ENCODE measurements at places on chromosomes 11 and 22.

- no peak for DNase-seq
These were observed 289.4 kb downstream of the SBF2 start for GRCh38 chr11:10004526-10005113.

GRCh38 chr11:34997952-34998528, 81.6 kb downstream of the PDHX start:
- no peak for DNase-seq

DNA sequence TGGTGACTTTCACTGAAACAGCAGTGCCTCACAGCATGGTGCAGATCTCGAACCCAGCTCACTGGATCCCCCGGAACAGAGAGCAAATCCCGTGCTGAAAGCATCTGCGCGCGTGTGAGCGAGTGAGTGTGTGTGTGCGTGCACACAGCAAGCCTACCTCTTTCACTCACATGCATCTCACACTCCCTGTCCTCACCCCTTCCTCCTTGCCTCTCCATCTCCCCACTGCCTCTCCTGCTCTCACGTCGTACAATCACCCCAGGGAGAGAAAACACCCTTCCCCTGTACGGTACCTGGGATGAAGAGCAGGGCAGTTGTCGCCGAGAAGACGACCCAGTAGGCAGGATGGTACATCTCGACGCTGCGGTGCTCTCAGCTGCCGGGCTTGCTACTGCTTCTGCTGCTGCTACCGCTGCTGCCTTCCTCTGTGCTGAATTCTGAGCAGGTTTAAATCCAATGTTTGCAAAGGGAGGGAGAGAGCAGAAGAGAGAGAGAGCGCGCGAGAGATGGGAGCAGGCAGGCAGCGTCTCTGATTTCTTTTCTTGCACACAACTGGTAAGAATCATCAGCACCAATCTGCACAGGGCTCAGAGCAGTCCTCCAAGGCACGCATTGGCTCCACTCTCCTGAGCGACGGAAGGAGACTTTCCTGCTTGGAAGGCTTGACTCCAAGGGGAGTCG, at the start of gene OPCML:
Gene OPCML, minus strand, starts transcription at position 531 of the 681 bp plus-strand sequence.
- DNase-seq: peak; percentile 51

- DNase-seq: no peak
These were observed 17.1 kb downstream of the TOM1 start for GRCh38 chr22:35316751-35317150.

DNA sequence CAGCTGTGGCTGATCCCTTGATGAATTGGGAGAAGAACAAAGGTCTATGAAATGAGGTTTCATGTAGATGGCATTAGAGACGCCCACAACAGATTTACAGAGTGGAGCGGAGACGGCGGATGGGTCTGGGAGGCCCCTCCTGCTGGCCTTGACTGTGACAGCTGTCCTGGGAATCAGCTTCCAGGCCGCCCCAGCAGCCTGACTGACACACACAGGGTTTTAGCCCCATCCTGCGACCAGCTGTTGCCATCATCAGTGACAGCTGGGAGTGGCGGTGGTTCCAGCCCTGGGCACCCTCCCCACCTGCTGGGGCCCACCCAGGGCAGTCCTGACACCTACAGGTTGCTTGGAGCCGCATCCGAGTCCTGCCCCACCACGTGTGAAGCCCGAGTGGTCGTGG, 64.0 kb upstream of the PPP6R3 start:
- DNase-seq: no peak

DNA sequence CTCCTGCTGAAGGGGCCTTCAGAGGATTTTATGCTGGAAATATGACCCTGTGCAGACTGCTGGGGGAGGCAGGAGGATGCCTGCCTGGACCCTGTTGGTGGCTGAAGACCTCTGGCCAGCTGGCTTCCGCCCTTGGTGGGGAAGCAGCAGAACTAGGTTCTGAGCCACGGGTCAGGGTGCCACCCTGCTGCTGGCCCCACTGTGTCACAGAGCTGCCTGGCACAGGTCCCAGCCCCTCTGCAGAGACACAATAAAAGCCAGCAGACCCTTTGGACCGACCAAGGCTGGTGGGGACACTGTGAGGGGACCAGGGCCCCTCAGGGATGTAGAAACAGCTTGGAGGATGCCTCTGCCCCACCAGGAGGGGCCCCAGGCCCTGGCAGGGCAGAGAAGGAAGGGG, 6.9 kb upstream of the SREBF2 start:
- no peak for DNase-seq

DNA sequence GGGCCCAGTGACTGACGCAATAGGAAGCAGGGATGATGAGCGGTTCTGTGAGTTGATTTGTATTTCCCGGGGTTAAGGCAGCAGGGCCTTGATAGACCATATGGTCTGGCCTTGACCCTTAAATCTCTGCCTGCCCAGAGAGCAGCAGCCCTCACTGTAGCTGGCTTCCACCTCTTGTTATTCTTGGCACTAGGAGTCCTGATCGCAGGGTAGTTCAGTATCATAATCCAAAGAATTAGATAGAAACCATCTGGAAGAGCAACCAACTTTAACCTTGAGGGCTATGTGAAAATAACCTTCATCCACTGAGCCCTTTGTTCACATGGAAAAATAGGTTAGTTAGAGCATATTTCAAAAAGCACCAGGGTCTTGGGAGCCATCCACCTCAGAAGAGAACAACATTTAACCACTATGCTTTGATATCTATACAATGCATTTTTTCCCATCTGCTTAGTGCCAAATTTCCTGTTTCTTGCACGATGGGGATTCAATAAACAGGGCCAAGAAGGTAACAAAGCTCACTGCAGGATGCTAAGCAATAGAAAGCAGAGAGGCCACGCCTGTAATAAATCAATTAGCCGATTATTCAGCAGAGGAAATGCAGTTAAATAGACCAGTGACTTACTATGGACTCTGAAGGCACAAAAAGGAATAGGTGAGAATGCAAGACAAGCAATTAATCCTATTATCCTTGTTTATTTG, 761.3 kb downstream of the OPCML start:
- no peak for DNase-seq

- no peak for DNase-seq
These were observed 5.5 kb upstream of the DRG1 start for GRCh38 chr22:31393893-31394292.

GRCh38 chr11:126329644-126330211, 25.8 kb upstream of the ST3GAL4 start:
- no peak for DNase-seq

GRCh38 chr11:1696608-1697570, at the start of gene KRTAP5-6:
Gene KRTAP5-6, plus strand, starts transcription at chr11:1697195. Its CDS starts 51 bp downstream, at chr11:1697246.
- no peak for DNase-seq

DNA sequence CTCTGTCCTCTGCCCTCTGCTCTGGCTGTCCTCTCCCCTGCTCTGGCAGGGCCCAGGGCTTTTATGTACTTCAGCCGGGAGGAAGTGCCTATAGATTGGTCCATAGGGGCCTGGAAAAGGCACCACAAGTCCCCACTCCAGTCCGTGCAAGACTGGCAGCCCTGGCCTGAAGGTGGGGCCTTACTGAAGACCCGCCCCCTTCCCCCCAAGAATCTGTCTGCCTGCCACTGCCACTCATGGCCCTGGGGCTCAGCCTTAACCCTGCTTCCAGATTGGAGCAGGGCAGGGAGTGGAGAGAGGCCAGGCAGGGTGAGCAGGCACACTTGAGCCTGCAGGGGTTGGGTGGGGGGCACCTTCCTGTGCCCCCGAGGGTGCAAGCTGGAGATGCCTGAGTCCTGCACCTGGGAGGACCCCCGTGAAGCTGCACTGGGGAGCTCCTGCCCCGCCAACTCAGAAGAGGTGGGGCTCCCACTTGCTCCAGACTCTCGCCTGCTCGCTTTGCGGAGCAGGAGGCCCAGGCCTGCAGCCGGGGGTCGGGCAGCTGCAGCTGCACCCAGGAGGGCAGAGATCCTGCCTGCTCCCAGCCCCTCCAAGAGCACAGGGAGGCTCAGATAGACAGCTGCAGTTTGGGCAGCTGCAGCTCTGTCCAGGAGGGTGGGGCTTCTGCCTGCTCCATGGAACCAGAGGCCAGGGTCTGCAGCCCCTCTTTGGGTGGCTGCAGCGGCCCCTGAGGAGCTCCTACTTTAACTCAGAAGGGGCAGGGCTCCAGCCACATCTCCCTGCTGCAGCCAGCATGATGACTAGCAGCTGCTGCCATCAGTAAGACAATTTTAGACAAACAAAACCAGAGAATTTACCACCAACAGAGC, 51.0 kb upstream of the SC5D start:
- DNase-seq: no peak

- no peak for DNase-seq
These were observed 596.6 kb downstream of the INSC start for GRCh38 chr11:15711311-15711710.

DNA sequence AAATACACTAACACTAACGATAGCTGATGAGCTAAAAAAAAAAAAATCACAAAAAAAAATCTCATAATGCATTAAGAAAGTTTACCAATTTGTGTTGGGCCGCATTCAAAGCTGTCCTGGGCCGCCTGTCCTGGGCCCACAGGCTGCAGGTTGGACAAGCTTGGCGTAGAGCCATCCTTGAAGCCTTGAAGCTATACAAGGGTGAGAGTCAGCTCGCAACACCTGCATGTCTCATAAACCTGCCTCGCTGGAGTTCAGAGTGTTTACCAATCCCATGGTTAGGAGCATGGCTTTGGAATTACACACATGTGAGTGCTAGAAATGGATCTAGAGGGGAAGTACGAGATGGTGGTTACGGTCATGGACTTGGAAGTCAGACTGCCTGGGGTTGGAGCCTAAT, 453.7 kb downstream of the INSC start:
- no peak for DNase-seq

DNA sequence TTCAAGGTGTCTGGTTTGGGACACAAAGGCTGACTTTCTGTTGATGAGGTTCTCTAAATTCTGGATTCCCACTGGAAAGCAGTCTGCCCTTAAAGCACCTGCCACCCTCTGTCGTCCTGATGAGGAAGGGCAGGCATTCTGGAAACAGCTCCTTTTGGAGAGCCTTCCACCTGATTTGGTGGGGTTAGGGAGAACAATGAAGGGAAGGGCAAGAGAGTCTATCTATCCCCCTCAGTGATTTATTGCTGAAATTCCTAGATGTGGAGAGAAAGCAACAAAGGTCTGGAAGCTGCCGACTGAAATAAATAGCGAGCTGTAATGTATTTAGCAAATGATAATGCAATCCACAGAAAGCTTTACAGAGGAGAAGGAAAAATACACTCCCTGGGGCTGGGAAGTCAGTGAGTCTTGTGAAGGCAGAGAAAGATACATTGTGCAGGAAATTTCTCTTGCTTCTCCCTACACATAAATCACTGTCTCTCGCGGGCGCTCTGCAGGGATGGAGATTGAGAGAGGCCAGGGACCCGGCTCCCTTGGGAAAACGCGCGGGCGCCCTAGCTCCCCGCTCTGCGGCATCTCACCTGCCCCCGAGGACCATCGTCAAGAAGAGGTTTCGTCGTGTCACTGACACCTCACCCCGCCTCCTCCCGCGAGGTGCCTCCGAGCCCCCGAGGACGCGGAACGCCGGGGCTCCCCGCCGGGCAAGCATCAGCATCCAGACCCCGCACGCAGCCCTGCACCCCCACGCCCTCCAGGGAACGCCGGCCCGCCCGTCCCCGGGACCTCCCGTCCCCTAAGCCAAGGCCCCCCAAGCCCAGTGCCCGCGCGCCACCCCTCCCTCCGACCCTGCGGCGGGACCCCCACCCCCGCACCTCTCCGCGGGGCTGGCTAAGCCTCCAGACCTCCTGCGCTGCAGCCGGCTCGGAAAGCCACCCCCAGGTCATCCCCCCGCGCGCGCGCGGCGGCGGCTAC, 673 bp downstream of the CDON start:
- DNase-seq: peak; percentile 19

DNA sequence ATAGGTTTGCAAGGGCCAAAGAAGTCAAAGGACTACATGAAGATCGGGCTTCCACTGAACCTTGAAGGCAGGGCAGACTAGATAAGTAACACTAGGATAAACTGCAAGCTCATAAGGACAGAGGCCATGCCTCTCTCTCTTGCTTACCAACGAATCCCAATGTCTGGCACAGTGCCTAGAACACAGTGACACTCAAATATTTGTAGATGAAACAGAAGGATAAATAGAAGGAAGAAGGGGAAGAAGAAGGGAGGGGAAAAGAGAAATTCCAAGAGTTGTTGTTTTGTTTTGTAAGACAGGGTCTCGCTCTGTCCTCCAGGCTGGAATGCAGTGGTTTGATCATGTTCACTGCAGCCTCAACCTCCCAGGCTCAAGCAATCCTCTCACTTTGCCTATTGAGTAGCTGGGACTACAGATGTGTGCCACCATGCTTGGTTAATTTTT, 26.9 kb downstream of the SIK3 start:
- DNase-seq: peak; percentile 60

DNA sequence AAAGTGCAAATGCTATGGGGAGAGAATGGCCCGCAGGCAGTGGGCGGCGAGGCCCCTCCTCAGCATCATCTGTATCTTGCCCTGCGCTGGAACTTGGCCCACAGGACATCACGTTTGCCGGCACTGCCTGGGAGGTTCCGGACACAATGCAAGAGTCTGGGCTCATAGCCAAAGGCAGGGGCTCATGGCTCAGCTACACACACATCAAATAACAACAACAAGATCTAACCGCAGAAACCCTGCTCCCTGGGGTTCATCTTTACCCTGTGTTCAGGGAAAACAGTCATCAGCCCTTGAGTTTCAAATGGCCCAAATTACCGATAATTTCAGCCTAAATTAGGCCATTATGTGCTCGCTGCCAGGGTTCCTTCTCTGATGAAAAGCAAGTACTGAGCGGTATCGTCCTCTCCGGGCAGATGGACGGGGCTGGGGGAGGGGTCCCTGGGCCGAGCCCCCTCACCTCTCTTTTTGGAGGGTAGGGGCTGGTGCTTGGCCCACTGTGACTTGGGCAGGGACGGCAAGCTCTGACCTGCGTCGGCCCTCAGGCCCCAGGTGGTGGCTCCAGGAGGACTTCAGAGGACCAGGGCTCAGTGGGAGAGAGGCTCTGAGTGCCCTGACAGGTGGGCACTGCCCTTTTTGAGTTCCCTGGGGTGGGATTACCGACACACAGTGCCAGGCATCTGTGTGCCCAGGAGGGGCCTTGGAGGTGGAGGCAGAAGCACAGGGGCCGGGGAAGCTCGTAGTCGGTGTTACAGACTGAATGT, 25.0 kb upstream of the GAL start:
- DNase-seq: peak; percentile 21

DNA sequence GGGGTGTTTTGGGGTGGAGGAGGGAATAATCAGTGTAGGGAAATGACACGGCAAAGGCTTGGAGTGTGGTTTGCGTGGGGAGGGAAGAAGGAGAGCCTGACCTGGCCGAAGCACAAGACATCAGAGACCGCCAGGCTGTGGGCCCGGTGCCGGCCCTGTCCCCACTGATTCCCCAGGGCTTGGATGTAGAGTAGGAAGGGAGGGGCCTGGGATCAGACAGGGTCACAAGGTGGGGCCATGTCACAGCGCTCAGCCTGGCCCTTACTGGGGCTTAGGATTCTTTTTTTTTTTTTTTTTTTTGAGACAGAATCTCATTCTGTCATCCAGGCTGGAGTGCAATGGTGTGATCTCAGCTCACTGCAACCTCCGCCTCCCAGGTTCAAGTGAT, 9.8 kb downstream of the PICK1 start:
- DNase-seq: no peak

DNA sequence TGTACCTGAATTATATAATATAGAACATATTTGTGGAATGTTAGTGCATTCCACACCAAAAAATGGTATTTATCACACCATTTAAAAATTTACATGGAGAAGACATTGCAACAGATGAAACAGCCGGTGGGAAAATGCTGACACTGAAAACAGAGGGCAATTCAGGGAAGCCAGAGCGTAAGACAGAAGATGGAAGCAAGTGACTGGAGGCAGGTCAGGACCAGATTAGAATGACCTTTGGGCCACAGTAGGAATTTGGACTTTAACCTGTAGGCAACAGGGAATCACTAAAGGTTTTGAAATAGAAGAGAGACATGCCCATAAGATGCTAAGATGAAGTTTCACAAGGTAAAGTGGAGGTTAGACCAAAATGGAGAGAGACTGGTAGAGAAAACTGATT, 60.5 kb downstream of the METTL15 start:
- DNase-seq: no peak

GRCh38 chr11:58626934-58627483, 4.5 kb downstream of the CNTF start:
- no peak for DNase-seq
